ENCODE measurements at places on chromosomes 16 and 17.

DNA sequence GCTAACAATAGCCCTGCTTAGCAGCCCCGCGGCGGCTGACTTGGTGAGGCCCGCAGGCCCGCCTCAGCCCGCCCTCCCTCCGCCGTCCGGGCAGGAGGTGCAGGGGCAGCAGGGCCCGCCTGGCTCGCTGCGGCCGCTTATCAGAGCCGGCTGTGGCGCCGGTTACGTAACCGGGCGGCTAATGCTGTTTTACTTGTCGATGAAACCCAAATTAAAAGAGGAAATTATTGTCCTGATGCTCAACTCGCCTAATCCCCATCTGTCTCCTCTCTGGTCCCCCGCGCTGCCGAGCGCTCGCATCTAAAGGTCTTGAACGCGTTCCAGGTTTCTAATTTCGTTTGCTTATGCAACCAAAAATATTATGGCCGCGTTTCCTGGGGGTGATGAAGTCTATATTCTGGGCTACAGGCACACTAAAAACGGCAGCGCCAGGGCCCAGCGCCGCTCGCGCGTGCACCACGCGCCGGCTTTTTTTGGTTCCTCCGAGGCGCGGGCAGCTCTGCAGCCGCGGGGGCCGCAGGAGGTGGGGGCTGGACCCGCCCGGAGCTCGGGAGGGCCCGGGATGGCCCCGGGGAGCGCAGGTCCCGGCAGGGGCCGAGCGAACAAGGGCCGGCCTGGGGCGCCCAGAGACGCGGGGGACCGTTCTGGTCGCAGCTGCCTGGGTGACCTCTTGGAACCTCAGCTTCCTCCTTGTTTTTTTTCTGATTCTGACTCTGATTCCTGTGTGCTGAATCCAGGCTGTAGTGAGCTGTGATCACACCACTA, 65.2 kb upstream of the TOB1 start:
- DNase-seq, result peak; percentile 86

DNA sequence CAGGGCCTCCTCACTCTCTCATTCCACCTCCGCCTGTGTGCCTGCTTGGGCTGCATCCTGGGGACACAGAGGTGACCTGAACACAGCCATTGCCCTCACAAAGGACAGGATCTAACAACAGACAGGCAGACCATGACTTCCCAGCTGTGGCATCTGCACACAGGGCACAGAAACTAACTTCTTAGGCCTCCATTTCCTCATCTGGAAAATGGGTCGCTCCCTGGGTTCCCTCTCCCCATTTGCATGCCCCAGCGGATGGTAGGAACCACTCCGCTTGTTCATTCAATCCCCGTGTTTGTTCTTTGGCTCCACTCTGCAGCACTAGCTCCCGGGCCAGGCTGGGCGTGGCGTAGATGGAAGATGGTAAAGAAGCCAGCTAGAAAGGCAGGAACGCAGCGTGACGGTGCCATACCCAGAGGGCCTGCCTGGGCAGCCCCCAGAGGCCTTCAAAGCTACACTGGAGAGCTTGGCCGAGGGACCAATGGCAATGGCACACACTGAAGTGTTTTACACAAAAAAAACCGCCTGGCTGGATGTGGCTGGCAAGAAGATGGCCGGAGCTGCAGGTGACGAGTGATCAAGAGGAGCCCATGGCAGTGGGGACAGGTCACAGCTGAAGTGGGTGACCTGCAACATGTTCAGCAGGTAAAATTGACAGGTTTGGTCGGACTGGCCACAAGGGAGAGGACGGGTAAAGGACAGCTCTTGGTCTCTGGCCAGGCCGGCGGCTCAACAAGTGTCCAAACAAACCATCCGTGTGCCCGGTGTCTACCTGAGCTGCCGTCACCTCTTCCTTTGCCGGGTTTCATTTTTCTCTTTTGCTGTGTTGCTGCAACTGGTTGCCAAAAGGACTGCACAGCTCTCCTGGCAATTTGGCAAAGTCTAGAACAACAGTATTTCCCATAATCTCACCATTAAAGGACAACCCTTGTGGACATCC, 66.9 kb downstream of the SOCS1 start:
- DNase-seq, result no peak

DNA sequence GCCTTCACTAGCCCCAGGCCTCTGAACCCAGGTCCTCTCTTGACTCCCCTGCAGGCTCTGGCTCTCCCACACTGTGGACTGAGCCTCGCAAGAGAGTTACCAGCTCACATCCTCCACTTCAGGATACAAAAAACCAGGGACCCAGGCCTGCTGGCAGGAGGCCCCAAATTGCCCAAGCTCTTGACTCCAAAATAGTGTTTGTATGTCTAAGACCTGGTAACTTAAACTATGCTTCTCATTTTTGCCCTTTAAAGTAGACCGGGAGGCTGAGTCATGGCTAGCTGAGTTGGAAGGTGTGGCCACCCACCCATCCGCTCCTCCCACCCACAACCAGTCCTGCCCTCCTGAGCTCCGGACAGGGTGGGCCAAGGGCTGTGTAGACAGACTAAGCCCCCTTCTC, 250.0 kb downstream of the SOX9 start:
- no peak for DNase-seq

DNA sequence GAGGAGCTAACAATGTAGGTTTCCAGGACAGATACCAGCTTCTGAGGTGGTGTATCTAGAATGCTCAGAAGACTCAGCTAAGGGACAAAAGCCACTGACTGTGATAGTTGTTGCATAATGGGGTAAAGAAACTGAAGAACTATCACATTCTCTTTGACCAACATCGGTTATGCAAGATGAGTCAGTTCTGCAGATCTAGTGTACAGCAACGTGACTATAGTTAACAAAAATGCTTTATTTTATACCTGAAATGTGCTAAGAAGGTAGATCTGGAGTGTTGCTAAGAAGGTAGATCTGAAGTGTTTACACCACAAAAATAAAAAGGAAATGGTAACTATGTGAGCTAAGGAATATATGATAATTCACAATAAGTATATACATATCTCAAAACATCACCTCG, 2.5 kb downstream of the KRTAP9-6 start:
- no peak for DNase-seq

- no peak for DNase-seq
Observed at GRCh38 chr16:49487746-49488145, 114.1 kb downstream of the C16orf78 start.

DNA sequence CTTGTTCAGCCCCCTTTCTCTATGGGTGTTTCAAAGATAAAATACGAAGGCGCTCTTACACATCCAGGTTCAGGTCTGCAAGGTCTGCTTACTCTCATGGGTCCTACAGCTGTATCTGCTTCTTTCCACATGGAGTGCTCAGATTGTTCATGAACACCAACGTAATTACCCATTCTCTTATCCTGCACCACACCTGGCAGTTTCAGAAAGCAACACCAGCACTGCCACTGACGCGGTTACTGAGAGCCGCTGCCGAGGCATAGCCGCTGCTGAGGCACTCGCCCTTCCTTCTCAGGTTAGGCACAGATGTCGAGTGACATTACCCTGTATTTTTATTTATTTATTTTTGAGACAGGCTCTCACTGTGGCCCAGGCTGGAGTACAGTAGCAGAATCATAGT, 147.1 kb downstream of the RPTOR start:
- no peak for DNase-seq

DNA sequence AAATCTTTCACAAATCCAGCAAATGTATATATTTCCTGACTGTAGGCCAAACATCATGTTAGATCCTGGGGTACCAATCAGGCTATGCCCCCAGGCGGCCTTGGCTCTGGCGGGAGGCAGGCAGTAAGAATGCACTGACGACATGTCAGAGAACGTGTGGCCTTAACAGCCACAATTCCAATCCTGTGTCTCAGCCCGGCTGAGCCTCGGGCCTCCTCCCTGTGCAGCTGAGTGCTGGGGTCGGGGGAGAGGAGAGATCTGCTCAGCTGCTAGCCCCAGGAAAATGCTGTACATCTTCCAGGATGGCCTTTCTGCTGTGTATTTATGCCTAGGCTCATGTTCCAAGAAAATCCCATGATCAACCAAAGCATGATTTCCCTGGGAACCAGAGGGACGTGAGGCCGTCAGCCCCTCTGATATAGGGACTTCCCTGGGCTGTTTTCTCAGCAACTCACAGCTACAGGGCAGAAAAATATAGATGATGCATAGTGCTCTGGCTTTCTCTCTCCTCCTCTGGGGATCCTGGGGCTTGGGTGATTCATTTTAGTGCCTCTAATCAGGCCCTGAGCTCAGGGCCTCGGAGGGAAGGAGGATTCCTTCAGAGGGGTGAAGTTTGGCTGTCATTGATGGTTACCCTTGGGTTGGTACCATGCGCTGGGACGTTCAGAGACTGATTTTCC, 604.0 kb downstream of the HS3ST4 start:
- DNase-seq, result no peak

- DNase-seq, result no peak
Observed at GRCh38 chr16:48076455-48077012, 79.3 kb downstream of the ABCC12 start.

DNA sequence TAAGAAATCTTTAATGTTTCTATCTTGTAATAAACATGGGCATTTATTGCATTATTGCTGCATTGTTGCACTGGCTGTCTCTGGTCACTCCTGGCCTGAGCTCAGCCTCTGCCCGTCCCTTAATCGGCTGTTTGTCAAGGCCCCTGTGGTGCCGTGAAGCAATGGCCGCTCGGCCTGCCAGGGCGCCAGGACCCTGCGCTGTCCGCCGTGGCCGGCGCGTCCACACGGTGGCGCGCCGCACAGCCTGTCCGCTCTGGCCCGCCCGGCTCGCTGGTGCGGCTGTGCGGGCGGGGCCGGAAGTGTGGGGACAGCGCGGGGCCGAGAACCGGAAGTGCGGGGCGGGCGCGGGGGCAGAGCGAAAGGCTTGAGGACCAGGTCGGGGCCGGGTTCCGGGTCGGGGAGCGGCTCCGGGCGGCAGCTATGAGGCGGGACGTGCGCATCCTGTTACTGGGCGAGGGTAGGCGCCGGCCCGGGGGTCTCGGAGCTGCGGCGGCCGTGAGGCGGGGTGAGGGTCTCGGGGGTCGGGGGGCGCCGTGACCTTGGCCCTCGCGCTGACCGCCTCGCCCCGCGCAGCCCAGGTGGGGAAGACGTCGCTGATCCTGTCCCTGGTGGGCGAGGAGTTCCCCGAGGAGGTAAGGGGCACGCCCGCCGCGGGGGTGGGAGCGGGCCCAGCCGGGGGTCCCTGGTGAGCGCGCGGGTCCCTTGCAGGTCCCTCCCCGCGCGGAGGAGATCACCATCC, at the start of gene RHOT2:
TSS of gene RHOT2 (plus strand) at position 353 of the 739 bp plus-strand sequence. CDS start at position 421, 68 bp downstream.
- peak; percentile 92 for DNase-seq

DNA sequence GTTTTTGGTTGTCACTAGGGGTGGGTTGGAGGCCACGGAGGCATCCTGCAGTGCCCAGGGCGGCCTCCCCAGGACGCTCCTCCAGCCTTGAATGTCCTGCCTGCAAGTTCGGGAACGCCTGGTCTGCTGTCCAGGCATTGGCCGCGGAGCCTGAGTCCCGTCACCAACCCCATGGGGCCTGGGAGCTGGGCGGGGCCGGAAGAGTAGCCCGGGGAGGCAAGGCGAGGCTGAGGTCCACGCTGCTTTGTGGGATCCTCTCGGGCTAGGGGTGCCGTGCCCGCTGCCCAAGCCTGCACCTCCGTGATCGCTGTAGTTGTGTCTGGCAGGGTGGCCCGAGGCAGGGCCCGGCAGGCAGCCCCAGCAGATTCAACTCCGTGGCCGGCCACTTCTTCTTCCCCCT, 12.8 kb downstream of the TELO2 start:
- no peak for DNase-seq

DNA sequence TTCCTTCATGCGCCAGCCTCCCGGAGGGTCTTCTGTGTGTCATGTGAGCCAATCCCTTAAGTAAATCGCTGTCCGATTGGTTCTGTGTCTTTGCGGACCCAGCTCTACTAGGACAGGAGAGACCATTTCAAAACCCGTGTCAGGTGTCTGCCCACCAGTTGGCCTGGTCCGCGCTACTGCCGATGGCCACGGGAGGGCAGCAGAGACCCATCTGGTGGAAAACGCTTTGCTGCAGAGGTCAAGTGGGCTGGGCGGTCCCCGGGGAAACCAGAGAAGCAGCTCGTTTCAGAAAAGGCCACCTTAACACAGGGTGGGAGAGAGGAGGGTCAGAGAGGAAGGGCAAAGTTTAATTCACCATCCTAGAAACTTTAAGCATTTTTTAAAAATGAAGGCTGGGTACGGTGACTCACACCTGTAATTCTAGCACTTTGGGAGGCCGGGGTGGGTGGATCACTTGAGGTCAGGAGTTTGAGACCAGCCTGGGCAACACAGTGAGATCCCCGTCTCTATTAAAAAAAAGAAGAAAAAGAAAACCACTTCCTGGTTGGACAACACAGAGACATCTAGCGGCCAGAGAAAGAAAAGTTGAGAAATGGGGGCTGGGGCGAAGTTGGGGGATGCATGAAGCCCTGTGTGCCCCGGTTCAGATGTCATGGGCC, 2.8 kb upstream of the CIBAR2 start:
- DNase-seq, result peak; percentile 37

GRCh38 chr17:74172700-74173099, 30.8 kb upstream of the RPL38 start:
- no peak for DNase-seq

DNA sequence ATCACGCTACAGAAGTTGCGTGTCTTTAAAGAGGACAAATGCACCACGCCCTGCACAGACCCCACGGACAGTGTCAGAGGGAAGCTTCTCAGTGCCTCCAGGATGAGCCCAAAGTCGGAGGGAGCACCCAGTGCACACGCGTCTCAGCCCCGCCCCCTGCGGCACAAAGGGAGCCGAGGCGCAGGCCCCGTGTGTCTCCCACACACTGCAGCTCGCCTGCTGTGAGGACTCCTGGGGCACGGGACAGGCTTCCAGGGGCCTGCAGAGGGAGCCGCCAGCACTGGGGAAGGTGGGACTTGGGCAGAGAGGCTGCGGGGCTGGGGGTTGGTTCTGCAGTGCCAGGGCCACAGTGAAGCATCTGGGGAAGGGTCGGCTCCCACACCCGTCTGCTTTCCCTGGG, 77.4 kb downstream of the LMF1 start:
- no peak for DNase-seq

GRCh38 chr16:9340526-9341256, 249.2 kb downstream of the HAPSTR1 start:
- no peak for DNase-seq

- no peak for DNase-seq
Observed at GRCh38 chr17:65228734-65229620, 91.8 kb downstream of the RGS9 start.

GRCh38 chr17:19482576-19482975, 51.1 kb upstream of the SLC47A1 start:
- DNase-seq, result no peak

- DNase-seq, result no peak
Observed at GRCh38 chr16:11629071-11630030, 38.9 kb upstream of the SNN start.

DNA sequence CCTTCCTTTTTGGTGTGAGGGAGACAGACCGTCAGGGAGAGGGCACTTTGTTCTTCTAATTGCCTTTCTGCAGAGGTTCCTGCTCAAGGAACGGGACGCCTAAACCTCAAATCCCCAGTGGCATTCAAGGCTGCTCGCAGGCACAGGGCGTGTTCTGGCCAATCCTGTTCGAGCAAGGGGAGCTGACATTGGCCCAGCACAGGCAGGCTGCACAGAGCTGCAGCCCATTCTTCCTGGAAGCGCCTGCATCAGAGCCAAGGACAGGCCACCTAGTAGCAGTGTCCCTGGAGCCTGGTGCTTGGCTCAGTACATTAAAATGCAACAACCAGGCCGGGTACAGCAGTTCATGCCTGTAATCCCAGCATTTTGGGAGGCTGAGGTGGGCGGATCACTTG, 72.2 kb upstream of the CREBBP start:
- DNase-seq, result no peak
